ENCODE measurements at places on chromosomes 6 and 20.

DNA sequence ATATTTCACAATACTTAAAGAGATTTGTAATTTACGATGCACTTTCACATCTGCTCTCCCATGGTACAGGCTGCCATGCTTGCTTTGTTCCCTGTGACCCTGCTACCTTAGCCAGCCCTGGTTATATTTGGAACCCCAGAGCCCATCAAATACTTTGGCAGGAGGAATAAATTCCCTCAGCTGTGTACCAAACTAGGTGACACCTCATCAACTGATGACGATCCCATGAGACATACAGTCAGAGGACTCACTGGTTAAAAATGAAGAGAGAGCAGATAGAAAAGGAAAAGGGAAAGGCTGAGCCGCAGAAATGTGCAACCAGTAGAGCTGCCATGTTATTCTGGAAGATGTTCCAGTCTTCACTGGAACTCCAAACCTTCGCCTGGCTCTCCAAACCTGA lies 120.0 kb downstream of the SIM1 start:
- no peak for DNase-seq

DNA sequence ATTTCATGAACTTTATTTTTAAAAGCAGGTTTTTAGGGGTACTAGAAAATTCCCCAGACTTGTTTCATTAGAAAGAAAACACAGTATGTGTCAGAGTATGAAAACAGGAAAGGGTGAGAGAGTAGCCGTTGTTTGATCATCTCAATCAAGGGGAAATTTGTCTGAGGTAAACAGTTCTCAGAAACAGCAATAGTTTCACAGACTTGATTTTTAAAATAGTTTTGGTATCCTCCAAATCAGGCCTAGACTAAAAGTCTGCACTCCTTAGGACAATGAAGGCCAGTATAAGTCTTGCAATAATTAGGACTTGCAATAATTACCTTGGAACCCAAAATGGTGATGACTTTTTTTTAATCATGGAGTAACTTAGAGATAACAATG lies 176.6 kb upstream of the TAB2 start:
- DNase-seq: no peak

DNA sequence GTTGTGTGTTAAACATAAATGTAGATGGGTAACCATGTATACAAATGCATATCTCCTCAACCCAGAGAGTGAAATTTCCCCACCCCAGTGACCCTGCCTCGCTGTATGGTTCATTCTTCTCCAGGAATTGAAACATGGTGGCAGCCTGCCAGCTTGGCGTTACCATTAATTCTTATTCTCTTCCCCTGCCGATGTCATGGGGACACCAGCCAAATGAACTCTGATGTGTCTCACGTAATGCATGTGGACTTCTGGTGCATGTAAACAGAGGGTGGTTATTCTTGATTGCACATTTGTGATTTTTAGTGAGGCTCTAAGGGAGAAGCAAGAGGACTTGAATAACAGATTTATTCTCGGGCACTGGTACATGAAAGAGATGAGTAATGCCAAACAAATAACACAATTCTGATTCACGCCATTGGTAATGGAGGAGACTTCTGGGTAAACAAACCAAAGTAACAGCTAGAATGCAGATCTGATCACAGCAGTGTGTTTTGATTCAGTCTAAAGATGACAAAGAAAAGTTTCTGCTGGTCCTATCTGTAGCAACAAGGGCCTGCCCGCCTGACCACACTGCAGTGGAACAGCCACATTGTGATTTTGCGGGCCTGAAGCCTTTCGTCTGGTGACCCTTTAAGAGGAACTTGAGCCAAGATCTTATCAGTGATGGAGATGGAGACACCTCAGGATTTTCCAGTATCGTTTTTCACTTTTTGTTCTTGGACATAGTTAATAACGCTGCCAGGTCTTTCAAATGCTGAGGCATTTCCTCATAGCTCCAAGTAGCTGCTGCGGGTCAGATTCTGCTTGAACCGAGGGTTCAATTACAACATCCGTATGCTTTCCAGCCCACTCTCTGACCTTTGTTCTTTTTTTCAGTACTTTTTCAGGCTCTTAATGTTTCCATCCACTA lies 171.8 kb upstream of the AKAP12 start:
- DNase-seq: no peak

- DNase-seq: no peak
Measured at GRCh38 chr20:8646033-8646441, 422.9 kb upstream of the PLCB4 start.

DNA sequence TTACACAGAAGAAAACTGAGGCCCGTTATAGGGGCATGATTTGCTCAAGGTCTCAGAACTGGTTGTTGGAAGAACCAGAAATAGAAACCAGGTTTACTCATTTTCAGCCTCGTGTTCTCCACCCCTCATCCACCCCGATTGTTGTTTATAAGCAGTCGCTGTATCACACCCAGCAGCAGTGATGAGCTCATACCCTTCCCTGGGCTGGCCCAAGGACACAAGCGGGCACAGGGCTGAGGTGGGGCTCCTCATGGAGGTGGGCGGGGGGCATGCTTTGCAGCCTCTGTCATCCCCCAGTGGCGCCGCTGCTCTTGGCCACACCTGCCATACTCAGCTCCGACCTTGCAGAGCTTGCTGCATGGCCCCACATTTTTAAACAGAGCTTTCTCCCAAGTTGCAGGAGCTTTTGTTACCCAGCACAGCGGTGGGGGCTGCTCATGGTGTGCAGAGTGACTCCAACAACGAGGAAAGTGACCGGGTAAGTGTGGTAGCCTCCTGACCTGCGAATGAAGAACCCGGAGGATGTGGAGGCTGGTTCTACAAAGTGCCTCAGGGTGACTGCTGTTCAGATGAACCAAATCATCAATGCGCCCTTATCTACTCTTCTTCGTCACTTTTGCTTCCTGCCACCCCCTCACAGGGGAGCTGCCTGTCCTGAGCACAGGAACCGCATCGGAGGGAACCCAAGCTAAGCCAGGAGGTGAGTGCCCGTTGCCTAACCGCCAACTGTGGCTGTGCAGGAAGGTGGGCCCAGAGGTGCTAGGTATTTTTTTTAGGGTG lies 43.6 kb upstream of the NKX2-2 start:
- peak; percentile 53 for DNase-seq

DNA sequence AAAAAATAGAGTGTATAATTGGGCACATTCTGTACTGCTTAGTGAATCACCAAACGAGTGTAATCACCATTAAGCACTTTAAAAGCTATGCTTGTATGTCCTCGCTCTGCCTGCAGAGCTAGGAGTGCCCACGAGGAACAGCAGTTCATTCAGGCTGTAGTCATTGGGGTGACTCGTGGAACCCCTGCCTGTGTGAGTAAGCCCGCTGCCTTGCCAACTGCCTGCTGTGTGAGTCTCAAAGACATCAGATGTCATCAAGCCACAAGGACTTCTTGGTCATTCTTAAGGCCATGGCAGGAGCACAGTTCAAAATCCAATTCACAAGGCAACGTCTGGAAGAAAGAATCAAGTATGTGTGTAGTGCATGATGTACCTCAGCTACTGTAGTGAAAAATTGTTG lies 60.4 kb downstream of the FOXO3 start:
- DNase-seq: no peak

DNA sequence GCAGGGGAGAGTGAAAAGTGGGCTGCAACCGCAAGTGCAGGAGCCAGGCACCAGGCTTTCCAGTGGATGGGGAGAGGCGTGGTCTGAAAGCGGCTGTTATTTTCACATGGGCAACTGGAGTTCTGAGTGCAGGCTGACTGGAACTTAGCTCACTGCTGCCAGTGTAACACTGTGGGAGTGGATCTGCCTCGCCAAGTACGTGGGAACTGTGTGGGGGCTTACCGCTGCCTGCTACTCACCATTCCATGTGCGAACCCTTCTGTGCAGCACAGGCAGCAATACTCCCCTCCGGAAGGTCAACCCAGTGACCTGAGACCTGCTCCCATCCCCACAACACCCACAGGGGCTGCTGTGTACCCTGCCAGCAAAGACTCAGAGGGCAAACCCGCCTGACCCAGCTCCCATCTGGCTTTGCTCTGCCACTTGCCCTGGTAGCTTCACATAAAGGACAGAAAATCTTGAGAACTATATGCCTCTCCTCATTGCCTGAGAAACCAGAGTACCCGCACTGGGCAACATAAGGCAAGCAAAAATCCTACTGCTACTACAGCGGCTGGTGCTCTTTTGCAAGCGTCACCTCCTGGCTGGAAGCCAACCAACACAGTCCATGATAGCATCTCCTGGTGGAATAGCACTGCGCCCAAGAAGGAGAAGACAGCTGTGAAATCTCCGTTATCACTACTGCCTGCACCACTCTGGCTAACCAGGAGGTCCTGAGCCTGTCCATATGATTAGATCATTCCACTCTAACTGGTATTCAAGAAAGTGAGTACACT lies 54.4 kb upstream of the SIRPG start:
- no peak for DNase-seq

- DNase-seq: no peak
Measured at GRCh38 chr20:63117661-63118302, 98.1 kb downstream of the YTHDF1 start.

DNA sequence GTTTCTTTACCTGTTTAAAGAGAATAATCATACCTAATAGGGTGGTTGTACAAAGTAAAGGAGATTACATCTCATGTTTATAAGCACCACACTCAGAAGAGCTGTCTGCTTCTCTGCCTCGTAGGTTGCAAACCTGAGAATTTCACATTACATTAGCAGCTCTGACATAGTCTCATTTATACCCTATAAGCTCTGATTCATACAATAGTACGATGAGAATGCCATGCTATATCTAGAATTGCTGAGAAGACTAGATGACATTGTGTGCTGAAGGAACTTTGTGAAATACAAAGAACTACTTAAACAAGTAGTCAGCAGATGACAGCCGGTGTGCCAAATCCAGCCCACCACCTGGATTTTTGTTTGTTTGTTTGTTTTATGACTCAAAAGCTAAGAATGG lies 121.2 kb downstream of the ADAT2 start:
- no peak for DNase-seq

GRCh38 chr6:126107475-126108166 lies 121.3 kb downstream of the TRMT11 start:
- no peak for DNase-seq

GRCh38 chr6:144737998-144738397 lies 452.9 kb downstream of the UTRN start:
- no peak for DNase-seq

DNA sequence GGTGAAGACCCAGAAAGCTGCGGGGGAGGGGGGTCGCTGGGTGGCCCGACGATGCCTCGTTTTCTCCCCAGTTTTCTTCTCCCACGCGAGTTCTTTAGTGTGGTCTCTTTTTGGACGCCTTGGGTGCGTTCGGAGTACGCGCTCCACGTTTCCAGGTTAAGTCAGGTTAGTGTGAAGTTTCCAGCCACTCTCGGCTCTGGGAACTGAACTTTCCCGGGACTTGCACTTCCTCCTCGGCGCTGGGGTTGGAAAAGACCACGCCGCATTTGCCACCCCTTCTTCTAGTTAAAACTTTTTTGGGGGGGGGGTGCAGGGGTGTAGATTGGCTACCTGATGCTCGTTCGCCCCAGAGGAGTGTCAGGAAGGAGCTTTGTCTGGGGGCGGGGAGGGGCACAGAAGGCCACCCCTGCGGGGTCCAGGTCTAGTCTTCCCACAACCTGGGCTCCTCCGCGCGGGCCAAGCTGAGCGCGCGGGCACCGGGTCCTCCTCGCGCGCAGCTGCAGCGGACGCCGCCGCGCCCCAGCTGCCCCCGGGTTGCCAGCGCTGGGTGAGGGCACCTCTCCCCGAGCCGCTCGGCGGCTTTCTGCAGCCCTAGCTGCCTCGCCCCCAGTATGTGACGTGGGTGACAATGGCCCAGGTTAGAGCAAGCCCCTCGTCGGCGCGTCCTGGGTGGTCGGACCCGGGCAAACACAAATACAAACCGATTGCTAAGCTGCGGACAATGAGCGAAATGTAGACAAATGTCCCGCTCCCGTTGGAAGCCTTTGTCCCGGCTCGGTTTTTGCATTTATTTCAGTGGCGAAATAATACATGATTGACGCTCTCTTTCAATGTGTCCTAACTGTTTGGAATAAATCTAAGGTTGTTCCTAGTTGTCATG lies 1.7 kb upstream of the NKX2-2 start:
- no peak for DNase-seq

GRCh38 chr20:5078399-5078958 lies 41.3 kb downstream of the PCNA start:
- DNase-seq: peak; percentile 81

DNA sequence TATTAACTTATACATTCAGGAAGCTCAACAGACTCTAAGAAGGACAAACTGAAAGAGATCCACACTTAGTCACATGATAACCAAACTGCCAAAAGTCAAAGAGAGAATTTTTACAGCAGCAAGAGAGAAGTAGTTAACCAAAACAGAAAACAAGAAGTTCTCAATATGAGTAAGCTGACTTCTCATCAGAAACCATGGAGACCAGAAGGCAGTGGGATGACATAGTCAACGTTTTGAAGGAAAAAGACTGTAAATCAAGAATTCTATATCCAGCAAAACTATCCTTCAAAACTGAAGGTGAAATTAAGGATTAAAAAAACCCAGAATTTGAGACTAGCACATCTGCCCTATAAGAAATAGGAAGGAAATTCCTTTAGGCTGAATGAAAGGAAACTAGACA lies 60.4 kb downstream of the COL19A1 start:
- no peak for DNase-seq

GRCh38 chr6:81718126-81718525 lies 34.4 kb downstream of the TENT5A start:
- DNase-seq: no peak

DNA sequence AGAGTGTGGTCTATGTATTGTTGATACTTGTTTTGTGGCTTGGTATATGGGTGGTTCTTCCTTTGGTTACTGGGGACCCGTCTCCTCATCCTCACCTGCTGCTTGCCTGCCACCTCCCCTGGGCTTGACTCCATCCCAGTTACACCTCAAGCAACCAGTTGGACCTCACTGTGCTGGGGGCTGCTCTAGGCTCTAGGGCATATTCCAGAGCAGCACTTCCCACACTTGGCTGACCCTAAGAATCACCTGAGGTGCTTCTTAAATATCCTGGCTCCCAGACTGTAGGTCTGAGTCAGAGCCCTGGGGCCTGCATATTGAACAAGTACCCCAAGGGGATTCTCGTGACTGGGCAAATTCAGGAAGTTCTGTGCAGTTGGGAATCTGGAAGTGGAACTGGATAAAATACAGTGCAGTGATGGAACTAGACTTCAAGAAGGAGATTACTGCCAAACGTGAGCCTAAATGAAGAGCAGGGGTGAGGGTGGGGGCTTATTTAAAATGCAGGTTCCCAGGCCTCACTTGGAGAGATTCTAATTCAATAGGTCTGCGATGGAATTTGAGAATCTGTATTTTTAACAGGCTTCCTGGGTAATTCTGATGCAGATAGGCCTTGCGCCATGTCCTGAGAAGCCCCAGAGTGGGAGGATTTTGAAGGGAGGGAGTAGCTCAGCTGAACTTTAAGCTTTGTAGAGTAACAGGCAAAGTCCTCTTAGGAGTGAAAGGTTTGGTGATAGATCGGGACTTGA lies 7.6 kb downstream of the SPATS1 start:
- DNase-seq: no peak

GRCh38 chr6:67331304-67331703 lies 1303.8 kb upstream of the ADGRB3 start:
- no peak for DNase-seq

DNA sequence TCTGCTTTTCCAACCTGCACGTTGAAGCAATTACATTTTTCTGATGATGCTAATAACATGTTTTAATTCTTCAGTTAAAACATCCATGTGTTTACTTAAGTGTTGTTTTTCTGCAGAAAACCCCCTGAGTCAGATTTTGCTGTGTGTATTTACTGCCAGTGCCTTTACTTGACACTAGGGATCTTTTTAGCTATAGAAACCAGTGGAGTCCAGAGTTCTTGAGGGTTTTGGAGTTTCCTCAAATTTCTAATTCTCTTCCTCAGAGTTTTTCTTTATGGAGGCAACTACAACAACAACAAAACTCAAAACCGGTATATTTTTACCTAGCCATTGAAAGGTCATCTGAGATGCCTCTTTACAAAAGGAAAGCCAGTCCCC lies 168.4 kb downstream of the JARID2 start:
- DNase-seq: no peak

All from activated naive CD4-positive, alpha-beta T cell treated with Interleukin-2 at 50 U/mL for 16 hours (primary cell).